M059J (cell line): ENCODE measurements at places on chromosomes 3 and 15.

DNA sequence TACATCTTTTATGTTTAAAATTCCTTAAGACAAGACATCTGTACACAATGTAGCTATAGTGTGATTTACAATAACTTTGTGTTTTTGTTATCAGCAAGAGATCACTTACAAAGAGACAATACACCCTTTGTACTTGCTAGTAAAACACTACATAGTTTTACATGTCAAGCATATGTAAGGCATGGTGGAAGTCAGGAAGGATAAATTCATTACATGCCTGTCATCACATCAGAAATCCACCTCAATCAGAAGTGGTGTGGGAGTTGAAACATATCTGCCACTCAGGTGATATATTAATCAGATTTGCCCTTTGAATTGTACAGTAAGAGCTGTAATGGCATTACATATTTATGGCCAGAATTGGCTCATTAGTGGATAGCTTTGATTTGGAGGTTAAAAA is 95.5 kb downstream of the MBNL1 start:
- DNase-seq: no peak

DNA sequence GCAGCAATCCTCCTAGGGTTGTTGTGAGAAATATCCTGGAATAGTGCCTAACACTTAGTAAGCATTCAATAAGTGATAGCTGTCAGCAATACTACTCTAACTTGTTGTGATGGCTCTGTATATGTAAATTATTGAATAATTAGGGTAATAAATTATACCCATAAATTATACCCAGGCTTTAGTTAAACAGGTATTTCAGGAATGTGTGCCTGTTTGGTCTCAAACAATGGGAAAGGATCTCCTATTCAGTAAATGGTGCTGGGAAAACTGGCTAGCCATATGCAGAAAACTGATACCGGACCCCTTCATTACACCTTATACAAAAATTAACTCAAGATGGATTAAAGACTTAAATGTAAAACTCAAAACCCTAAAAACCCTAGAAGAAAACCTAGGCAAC is 14.8 kb upstream of the ARNT2 start:
- DNase-seq: no peak

DNA sequence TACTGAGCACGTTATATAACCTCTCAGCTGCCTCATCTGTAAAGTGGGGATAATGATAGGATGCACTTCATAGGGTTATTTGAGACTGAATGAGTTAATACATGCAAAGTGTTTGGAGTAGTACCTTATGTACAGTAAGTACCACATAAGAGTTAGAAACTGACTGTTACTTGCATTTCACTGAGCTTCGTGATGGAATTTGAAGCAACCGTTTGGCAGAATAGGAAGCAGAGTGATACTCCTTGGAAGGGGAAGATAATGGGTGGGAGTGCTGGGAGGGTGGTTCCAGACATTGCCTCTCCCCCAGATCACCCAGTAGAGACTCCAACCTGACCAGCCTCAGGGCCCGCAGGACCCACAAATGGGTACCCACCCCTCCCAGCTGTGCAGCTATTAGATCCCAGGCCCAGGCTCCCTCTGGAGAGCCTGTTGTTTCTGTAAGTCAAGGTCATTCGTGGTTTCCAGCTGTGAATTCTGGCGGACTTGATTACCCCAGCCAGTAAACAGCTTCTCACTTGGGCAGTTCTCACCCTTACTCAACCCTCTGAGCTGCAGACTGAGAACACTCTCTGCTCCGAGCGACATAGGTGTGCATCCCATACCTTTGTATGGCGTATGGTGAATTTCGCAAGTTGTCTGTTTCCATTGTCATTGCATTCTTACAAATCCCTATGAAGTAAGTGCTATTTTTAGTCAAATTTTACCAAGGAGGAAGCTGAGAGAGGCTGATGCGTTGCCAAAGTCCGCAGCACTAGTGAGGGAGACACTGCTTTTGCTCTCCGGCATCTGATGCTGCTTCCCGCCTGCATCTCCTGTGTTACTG is 11.1 kb downstream of the ALPK3 start:
- no peak for DNase-seq

GRCh38 chr3:117278424-117279190 is 569.0 kb downstream of the TUSC7 start:
- DNase-seq: peak; percentile 6
